Mammary epithelial cell (primary cell): ENCODE measurements at places on chromosomes 6 and 20. TPM values are rescaled to one million over a fixed set of nuclear protein-coding genes. Genes with fewer than 3 reads are reported as not detected.

DNA sequence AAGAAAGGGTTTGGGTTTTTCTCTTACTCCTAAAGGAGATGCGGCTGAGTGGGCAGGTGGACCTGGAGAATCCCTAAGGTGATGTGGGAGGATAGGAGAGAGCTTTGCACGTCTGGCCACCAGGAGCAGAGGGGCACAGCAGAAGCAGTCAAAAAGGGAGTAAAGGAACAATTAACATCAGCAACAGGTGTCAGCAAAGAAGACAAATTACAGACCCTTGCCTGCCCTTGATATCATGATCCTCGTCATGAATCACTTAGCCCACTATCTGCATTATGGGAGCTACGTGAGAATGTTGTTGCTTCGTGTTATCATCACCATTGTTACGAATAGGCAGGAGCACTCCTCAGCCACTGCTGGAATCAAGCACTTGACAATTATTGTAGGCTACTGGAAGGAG, 25.5 kb upstream of the ARG1 start:
- DNase-seq: no peak

The TSBP1 gene
- total RNA-seq: not detected

- no peak for DNase-seq
Measured at GRCh38 chr6:143007646-143008045, 53.0 kb upstream of the AIG1 start.

DNA sequence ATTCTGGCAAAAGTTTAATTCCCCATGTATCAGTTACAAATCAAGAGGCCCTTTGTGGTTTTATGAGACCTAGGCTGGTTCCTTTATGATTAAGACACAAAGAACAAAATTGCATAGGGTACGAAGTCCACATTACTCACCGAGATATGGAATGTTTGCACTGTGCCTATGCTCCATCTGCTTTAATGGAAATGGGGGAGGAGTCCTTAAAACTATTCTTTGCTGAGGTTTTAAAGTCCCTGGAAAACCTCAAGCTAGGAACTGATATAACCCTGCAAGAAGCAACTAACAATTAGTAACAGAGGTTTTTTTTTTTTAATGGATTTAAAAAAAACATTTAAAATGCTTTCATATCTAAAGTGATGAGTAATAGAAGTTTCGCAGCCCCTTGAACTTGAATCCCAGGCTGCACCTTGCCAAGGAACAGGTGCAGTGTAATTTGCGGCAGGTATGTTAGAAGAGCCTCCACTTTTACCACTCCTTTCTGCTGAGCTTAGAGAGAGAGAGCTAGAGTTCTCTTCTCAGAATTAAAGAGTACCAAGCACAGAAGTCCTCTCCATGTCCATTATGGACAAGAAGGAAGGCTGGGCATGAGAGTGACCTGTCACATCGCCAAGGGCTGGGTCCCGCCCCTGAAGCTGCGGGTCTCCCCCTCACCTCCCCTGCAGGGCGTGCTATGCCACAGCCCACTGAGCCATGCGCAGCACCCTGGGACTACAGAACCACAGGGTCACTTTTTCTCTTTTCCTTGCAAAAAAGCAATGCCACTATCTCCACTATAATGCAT, 2.3 kb downstream of the SERPINB1 start:
- DNase-seq: peak; percentile 83

The MUCL3 gene
- total RNA-seq: not detected

DNA sequence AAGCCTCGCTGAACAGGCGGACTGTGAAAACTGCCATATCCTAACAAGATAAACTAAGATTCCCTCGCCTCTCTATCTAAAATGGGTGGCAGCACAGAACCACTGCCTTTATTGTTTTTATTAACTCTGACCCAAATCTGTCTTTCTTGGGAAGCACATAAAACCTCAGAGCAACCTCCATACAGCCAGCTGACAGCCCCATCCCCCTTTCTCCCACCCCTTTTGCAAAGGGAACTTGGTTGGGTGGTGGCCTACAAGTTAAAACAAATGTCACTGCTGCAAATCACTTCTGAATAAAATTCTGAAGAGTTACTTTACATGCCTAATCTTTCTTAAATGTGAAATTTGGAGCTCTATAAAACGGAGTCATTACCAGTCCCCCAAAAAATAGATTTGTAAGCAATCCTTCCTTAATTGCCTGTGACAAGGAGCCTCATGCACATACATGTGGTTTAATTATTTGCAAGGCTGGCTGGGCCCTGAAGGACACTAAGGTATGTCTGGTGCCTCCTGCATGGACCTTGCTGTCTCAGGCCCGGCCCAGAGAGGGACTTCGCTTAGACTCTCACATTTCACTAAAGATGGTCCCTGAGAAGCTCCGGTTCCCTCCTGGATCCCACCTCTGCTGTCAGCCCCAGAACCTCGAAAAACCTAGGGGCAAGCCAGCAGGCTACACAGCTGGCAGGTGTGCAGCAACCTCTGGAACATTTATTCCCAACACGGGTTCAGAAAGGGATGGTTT, 21.7 kb downstream of the PXDC1 start:
- DNase-seq: no peak

The HFE gene
- 3.7 and 9.0 TPM in 2 replicates for total RNA-seq

DNA sequence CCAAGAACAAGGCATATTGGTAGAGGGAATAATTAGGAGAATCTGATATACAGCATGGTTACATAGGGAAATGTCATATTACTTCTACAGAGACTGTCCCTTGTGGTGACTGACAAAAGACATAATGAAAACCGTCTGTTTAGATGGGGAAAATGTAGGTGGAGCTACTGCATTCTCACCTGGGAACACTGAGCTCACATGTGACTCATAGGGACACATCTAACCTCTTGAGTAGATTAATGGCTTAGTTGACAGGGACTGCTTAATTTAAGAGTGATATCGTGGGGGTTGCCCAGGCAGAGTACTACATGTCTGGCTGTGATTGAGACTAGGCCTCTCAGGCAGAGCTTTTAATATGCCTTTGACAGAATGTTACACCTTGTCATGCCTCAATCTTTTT, 235.3 kb upstream of the ZFP64 start:
- no peak for DNase-seq

DNA sequence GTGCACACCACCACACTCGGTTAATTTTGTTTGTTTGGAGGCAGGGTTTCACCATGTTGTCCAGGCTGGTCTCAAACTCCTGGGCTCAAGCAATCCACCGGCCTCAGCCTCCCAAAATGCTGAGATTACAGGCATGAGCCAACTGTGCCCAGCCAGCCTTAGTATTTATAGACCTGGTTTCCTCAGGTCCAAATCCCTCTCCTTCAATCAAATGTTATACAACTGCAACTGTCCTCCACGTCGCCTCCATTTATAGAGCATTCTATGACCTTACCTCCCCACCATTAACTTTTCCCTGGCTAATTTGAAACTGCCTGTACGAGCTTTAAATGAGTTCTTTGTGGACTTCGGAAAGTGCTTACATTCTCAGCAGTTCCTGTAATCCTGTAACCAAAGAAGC, 39.3 kb upstream of the IPCEF1 start:
- DNase-seq: no peak

DNA sequence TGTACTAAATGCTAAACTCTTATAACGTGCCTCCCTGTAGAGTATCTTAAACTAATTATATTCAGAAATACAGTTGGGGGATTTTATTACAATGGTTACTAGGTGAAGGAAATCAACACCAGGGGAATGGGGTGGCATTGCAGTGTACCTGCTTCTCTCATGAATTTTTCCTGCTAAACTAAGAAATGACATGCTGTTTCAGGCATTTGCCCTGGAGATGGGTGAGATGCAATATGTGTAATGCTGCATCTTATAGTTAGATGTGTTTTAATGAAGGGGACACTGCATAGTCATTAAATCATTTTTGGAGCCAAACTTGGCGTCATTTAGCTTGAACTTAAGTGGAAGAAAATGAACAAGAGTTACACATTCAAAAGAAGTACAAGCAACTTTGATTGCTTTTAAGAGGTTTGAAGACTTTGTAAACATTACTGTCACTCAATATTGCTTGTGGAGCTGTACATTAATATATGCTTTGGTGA, 4.3 kb downstream of the EYA4 start:
- DNase-seq: no peak
